ENCODE measurements at places on chromosomes 6 and 20.

DNA sequence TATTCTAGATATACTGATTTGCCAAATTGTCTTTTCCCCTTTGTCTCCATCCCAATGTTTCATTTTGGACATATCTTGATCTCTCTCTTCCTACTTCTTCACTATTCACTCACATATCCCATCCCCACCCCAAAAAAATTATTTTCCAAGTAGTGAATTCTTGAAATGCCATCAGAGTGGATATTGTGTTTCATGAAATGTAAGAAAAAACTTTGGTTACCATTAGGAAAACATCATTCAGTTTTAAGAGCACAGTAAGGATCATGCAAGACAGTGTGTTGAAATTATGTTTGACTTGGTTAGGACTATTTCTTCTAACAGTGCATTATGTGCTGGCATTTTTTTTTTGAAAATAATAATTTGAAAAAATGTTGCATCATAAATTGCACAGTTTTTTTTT lies 5.7 kb downstream of the RSPO3 start:
- DNase-seq, result no peak

DNA sequence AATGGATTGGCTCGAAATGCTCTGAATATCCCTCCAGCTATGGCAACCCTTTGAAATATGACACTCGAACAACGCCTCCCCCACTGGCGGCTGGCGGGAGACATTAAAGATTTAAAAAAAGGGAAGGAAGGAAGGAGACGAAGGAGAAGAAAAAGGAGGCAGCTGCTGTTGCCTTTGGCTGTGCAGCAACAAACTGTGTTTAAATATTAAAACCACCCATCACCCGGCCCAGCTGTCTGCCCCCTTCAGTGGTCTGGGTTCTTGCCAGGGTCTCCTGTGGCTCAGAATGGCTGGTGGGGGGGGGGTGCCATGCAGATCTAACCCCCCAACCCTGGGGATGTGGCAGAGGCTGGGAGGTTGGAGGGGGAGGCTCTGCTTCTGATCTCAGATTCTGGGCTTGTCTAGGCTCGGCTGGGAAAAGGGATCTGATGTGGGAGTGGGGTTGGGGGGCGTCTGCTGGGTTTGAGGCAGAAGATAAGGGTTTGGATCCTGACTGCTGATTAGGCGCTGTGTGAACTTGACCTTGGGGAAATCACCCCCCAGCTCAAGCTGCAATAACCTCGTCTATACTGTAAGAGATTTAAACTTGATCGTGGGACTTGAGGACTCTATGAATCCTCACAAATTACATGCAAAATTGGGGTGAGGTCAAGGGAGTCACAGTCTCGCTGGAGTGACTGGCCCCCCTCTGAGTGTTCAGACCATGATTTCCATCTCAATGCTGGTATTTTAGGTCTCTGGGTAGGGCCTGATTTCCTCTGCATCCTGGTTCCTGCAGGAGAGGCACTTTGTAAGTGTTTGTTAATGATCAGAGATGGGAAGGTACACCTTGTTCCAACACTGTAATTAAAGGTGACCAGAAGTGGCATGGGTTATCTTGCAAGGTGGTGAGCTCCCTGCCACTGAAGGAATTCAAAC lies 40.3 kb upstream of the BLCAP start:
- DNase-seq, result no peak

GRCh38 chr6:18823782-18824386 lies 436.7 kb downstream of the RNF144B start:
- DNase-seq, result no peak

- DNase-seq, result no peak
Observed at GRCh38 chr6:79718509-79719247, 87.5 kb downstream of the SH3BGRL2 start.

GRCh38 chr6:27854421-27854820 lies 57.8 kb downstream of the OR2B2 start:
- no peak for DNase-seq

DNA sequence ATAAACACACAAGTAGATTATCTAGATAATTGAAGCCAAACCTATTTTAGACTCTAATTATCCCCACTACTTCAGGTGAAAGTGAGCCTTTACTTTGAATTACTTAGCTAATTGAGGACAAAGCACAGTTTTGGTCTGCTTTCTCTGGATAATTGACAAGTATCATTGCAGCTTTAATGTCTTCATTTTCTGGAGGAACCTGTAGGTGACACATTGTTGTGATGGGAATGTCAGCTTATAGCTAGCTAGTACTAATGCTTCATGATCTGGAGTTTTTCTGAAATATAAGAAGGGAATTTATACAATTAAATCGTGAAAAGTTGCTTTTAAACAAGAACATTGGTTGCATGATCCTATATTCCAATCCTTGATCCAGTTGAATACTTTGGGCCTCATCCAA lies 319.3 kb upstream of the CITED2 start:
- no peak for DNase-seq

GRCh38 chr20:25566821-25567220 lies 18.5 kb downstream of the NINL start:
- no peak for DNase-seq

Data from CD4-positive, alpha-beta T cell treated with Interferon gamma for 1 hour (primary cell).